ENCODE measurements at places on chromosomes 11 and 22.

DNA sequence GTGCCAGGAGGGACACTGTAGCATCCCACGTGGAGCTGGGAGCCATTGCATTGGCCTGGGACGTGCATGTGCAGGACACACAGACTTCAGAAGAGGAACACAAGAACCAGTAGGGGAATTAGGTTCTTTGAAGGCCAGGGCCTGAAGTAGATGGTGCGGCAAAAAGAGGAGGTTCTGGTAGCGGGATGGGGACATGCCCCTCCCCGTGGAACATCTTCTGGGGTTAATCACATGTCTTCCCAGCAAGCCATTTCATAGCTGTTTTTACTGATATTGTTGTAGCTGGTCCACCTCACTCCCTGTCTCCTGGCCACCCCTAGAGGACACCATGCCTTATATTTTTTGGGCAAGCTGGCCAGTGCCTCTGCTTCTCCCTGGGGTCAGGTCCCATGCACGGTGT is 74.3 kb downstream of the SCN3B start:
- no peak for DNase-seq

GRCh38 chr22:42714308-42714707 is 6.4 kb downstream of the A4GALT start:
- DNase-seq = no peak

- no peak for DNase-seq
Measured at GRCh38 chr11:7968686-7969085, 3.4 kb upstream of the NLRP10 start.

DNA sequence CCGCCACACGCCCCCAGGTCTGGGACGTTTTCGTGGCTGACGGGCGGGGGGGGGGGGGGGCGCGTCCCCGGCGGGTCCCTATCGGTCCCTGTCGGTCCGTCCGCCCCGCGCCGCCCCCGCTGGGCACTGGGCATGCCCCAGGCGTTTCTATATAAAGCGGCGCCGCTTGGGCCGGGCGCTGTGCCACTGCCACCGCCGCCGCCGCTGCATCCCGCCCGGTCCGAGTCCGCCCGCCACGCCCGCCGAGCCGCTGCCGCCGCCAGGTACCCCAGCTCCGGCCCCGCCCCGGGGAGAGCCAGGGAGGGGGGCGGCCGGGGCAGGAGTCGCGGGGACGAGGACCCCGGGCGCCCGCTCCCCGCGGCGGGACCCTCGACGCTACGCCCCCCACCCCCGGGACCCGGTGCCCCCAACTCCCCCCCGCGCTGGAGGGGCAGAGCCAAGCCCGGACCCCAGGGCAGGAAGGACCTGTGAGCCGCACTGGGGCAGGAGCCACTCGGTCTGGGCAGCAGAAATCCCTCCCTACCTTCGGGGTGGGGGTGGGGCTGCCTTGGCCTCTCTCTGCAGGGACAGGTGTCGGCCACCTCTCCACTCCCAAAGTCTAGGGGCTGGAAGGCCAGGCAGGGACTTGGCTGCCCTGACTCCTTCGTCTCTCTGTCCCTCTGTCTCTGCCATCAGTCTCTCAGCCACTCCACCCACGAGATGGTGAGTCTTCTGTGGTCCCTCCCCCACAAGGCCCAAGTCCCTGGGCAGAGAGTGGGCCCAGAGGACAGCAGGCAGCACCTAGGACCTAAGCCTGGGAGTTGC is at the start of gene CARNS1:
Gene CARNS1, plus strand, starts transcription at position 178 of the 804 bp plus-strand sequence. Its CDS starts 522 bp downstream, at position 700.
- DNase-seq = no peak

DNA sequence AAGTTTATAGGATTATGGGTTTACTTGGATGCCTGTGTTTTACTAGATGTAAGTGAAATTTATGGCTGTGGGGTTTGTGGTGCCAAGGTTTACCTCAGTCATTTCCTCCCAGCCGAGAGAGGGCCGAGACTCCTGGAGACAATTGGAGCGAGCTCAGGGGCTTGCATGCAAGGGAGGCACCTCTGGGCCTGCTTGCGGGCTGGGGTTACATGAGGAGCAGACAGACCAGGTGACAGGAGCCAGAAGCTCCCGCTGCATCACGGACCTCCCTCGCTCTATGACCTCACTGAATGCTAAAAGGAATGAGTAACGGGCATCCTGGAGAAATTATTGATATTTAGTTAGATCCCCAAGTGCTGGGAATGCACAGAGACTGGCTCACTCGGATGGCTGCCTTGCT is 275.2 kb upstream of the KIRREL3 start:
- DNase-seq = no peak

- DNase-seq = no peak
Measured at GRCh38 chr11:46731545-46731944, 12.5 kb downstream of the F2 start.

DNA sequence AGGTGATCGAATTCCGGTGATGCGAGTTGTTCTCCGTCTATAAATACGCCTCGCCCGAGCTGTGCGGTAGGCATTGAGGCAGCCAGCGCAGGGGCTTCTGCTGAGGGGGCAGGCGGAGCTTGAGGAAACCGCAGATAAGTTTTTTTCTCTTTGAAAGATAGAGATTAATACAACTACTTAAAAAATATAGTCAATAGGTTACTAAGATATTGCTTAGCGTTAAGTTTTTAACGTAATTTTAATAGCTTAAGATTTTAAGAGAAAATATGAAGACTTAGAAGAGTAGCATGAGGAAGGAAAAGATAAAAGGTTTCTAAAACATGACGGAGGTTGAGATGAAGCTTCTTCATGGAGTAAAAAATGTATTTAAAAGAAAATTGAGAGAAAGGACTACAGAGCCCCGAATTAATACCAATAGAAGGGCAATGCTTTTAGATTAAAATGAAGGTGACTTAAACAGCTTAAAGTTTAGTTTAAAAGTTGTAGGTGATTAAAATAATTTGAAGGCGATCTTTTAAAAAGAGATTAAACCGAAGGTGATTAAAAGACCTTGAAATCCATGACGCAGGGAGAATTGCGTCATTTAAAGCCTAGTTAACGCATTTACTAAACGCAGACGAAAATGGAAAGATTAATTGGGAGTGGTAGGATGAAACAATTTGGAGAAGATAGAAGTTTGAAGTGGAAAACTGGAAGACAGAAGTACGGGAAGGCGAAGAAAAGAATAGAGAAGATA is at the start of gene MALAT1:
Gene MALAT1, plus strand, starts transcription at position 69 of the 736 bp plus-strand sequence.
- no peak for DNase-seq

GRCh38 chr22:46764140-46764680 is 1.8 kb downstream of the TBC1D22A start:
- DNase-seq = no peak

DNA sequence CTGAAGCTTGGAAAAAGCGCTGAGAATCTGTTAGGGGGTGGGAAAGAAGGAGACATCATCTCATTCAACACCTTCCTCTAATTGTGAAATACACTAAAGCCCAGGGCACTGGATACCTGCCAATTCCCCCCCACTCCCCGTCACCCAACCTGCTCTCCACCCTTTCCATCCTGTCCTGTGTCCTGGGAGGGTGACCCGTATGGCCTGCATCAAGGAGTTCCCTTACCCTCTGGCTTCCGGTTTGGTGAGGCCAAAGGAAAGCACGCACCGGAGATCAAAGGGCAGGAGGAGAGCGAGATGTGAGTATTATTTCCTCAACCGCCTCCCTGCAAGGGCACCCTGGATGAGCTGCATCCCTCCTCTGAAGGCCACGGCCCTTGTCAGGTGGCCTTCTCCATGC is 65.0 kb upstream of the PTPRJ start:
- no peak for DNase-seq

DNA sequence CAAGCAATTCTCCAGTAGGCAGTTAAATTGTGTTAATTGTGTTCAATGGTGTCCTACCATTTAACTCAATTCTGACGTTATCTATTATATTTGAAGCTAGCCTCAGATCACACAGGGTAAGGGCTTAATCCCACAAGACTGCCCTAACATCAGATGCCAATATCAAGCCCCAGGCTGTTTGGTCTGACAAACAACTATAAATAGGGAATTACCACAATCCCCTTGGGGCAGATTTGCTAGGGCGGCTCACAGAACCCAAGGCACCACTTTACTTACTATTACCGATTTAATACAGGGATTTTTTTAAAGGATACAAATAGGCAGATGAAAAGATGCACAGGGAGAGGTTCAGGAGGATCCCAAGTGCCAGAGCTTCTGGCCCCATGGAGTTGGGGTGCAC is 678.4 kb downstream of the OPCML start:
- no peak for DNase-seq

DNA sequence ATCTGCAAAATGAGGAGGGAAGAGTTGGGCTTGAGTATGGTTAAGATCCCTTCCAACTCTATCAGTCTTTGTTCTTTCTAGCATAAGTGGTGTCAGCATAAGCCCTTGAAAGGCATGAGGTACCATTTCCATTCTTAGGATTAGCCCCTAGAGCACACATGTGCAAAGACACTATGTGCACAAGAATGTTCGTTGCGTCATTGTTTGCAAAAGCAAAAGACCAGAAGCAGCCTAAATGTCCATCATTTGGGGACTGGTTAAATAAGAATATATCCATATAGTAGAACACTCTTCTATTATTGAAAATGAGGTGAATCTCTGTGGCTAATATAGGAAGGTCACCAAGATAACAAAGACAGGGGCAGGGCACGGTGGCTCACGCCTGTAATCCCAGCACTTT is 10.0 kb upstream of the KCTD14 start:
- no peak for DNase-seq

- DNase-seq = no peak
Measured at GRCh38 chr11:82889133-82890001, 10.9 kb downstream of the PRCP start.

- no peak for DNase-seq
Measured at GRCh38 chr11:132337819-132338416, 967.5 kb downstream of the NTM start.
